ENCODE measurements at places on chromosomes 12 and 14.

DNA sequence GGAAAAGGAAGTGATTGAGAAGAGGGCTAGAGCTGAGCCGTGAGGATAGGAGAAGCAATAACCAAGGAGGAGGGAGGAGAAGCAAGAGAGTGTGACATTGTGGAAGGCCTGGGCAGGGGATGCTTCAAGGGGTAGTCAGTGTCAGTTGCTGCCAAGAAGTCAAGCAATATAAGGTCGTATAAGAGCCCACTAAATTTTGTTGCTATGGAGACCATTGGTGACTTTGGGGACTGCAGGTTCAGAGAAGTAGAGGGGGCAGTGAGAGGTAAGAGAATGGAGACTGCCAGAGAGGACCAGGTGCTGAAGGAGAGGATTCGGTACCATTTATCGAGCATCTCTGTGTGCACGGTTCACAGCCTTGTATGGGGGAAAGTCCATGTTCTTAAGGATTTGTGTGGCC lies 3.1 kb upstream of the ATXN3 start:
- peaks cover 38% of the 10 kb centered on the region for H3K4me1 ChIP-seq
- H3K4me3 ChIP-seq = no peak overlapping the region
- no peak overlapping the region for H3K27ac ChIP-seq

GRCh38 chr14:94649543-94650443 lies 37.6 kb downstream of the SERPINA3 start:
- DNase-seq = no peak
- peaks cover 46% of the 10 kb centered on the region for H3K4me1 ChIP-seq
- no peak overlapping the region for H3K27ac ChIP-seq
- H3K4me3 ChIP-seq = no peak overlapping the region
- H3K36me3 ChIP-seq = no peaks in the 10 kb centered on the region
- H3K27me3 ChIP-seq = peaks cover 2% of the 10 kb centered on the region

DNA sequence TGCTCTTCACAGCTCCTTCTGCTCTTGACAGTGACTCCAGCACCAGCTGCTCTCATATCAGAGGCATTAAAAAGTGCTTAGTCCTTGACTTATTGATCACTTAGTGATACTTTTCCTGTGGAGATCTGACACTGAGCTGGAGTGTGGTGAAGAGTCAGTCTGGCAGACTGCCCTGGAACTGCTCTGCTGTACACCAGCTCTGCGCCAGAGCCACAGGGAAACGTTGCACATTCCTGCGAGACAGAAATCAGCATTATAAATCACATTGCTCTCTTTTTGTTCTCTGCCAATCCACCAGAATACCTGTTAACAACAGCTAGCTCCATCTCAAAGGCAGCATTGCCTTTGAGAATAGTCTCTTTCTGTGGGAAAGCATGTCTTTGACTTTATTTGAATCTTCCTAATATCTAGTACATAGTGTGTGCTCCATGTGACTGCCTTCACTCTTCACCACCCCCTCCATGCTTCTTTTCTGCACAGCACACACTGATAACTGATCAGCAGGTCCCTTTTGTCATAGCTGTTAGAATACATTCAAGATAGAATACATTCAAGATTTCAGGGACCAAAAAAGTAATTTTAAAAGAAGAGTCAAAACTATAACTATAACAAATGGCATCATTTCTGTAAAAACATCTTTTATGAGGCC lies 48.2 kb upstream of the VSX2 start:
- no peaks in the 10 kb centered on the region for H3K27me3 ChIP-seq
- no peaks in the 10 kb centered on the region for H3K4me1 ChIP-seq

DNA sequence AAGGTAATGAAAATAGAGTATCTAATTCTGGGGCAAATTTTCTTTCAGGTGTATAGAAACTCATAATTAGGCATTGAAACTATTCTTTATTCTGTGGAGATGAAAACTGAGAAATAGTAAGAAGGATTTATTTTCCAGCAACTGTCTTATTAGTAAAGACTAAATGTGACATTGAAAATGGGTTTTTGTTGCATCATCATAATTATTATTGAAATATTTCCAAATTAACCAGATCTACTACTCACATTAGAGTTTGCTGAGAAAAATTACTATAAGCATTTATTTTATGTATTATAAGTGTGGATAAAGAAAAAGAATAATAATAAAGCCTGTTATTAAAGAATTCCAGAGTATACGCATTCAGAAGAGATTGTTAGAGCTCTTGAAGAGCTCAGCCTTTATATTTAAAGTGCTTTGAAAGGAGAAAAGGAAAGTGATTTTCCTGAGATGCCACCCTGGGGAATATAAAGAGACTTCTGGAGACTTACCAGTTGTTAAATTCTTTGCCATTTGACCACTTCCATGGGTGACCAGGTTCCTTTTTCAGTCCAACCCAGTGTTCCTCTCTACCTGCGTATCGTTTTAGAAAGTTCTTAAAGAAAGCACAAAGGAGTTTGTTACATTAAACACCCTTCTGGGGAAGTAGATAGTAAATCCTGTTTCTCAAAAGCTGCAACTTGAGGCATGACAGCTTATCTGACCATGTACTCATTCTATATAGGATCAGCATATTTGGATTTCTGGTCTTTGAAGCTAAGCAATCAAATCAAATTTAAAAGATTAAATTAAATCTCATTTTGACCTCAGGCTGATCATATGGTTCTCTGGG lies 6.4 kb downstream of the CD69 start:
- H3K4me1 ChIP-seq = no peaks in the 10 kb centered on the region
- no peak overlapping the region for H3K27ac ChIP-seq
- DNase-seq = no peak
- H3K27me3 ChIP-seq = peaks cover 3% of the 10 kb centered on the region
- H3K36me3 ChIP-seq = no peaks in the 10 kb centered on the region

- H3K27me3 ChIP-seq = no peaks in the 10 kb centered on the region
- no peak for DNase-seq
- peaks cover 2% of the 10 kb centered on the region for H3K36me3 ChIP-seq
- H3K4me3 ChIP-seq = no peak overlapping the region
- H3K4me1 ChIP-seq = peaks cover 10% of the 10 kb centered on the region
These were observed 88.0 kb downstream of the PCNX1 start for GRCh38 chr14:70995211-70995610.

DNA sequence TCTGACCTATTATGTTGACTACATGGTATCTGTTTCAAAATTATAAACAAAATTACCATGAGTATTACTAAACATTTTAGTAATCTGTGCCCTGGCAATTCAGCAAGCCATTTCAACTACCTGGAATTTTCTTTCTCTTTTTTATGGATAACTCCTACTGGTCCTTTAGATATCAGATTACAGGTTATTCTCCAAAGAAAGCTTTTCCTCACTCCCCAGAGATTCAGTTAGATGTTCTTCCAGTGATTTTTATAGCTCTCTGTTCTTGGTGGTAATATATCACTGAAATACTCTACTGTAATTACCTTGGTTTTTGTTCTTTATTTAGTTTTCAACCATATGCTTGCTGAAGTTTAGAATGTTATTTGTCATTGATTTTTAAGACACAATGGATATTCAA lies 930.2 kb upstream of the FOXG1 start:
- no peaks in the 10 kb centered on the region for H3K36me3 ChIP-seq
- H3K4me1 ChIP-seq = no peaks in the 10 kb centered on the region
- DNase-seq = no peak

GRCh38 chr14:101586531-101587430 lies 25.5 kb downstream of the DIO3 start:
- H3K4me3 ChIP-seq = no peak overlapping the region
- peaks cover 19% of the 10 kb centered on the region for H3K27me3 ChIP-seq
- H3K27ac ChIP-seq = no peak overlapping the region
- no peak for DNase-seq
- no peaks in the 10 kb centered on the region for H3K36me3 ChIP-seq

DNA sequence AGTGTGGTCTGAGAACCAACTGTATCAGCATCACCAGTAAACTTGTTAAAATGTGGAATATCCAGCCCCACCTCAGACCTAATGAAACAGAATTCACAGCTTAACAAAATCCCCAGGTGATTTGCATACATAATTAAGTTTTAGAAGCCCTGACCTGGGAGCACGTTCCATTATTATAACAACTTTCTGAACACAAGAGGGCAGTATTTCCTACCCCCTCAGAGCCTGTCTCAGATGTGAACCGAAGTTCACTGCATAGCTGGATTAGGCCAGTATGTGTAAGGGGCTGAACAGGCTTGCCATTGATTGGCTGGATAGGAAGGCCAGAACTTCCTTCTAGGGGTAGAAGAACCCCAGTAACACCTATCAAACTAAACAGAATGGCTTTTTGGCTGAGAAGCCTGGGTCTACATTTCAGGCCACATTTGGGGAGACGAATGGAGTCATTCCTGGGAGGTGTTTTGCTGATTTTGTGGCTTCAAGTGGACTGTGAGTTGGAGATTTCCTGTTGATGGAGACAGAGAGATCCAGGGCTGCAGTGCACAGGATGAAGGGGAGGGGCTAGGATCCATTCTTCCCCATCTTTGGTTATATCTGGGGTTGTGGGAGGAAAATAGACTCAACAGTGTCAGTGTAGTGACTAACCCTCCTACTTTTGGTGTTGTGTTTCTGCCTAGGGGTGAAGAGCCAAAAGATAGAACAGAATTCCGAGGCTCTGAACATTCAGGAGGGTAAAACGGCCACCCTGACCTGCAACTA lies 94.7 kb upstream of the OR4E1 start:
- no peak overlapping the region for H3K4me3 ChIP-seq
- no peak overlapping the region for H3K27ac ChIP-seq
- 0 out of 2 replicates have a peak, but pooled peaks cover 4% of the 10 kb centered on the region for H3K4me1 ChIP-seq
- no peaks in the 10 kb centered on the region for H3K36me3 ChIP-seq
- no peaks in the 10 kb centered on the region for H3K27me3 ChIP-seq

- no peaks in the 10 kb centered on the region for H3K36me3 ChIP-seq
- H3K4me3 ChIP-seq = no peak overlapping the region
- no peak overlapping the region for H3K27ac ChIP-seq
- DNase-seq = no peak
- no peaks in the 10 kb centered on the region for H3K4me1 ChIP-seq
- no peaks in the 10 kb centered on the region for H3K27me3 ChIP-seq
These were observed 203.4 kb upstream of the PELI2 start for GRCh38 chr14:55914771-55915170.

DNA sequence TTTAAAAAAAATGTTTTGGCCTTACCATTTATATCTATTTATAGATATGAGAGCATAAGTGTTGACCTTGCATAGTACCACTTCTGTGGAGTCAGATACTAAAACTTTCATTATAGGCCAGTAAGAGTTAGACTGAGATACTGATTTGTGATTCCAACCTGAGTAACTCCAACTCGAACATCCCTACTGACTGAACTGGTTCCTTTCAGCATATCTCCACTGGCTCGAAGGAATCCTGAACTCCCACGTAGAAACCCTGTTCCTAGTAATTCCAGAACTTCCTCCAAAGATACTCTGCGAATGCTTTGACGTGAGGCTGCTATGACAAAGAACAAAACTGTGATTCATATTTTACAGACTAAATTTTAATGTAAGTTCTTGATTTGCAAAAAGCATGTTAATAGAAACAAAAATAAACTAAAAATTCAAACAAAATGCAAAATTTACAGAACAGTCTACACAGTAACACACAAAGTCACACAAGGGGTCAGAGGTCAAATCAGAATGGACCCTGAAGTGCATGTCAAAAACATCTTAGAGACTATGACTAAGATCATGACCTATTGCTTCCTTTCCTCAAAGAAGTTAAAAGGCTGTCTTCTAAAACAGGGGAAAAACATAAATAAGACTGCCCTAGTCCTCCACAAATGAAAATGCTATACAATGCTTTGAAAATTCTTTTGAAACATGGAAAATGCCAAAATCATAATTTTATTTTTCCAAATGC lies 31.5 kb downstream of the HEATR5A start:
- H3K4me1 ChIP-seq = no peaks in the 10 kb centered on the region
- no peak overlapping the region for H3K27ac ChIP-seq
- no peaks in the 10 kb centered on the region for H3K27me3 ChIP-seq
- H3K36me3 ChIP-seq = peaks cover 7% of the 10 kb centered on the region

DNA sequence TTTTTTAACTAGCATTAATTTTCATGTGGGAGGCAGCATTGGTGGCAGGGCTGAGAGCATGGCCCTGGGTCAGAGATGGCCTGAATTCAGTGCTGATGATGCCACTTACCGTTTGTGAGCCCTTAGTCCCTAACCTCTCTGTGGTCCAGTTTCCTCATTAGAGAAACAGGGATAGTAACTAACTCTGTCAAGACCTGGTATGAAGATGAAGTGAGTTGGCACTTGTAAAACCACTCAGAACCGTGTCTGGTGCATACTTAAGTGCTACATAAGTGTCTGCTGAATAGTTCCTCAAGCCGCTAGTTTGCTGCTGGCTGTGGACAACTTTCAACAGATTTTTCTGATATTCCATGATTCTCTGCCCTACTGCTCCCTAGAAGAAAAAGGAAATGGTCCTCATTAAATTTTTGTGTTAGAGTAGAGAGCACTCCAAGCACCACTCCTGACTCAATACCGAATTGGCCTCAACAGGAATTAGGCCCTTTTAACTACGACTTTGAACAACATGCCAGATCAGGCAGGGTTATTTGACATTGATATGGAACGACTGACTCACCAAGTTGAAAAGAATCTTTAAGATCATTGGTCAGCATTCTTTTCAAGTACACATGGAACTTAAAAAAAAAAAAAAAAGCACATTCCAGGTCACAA lies 250.2 kb downstream of the ANO2 start:
- no peak overlapping the region for H3K27ac ChIP-seq
- H3K36me3 ChIP-seq = no peaks in the 10 kb centered on the region
- no peak for DNase-seq

DNA sequence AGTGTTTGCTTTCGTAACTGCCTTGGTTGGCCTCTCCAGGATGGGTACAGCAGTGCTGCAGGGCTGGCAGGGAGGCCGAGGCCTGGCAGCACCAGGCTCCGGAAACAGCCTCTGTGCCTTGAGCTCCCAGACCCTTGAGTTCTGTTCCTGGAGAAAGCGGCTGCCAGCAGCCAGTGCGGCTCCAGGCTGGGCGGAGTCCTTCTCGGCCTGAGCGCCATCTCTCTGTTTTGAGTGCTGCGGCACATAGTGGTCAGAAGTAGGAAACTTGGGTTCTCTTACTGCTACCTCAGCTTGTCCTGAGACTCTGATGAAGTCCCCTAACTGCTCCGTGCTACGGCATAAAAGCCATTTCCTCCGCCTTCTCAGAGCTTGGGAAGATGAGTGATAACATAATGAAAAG lies 65.9 kb downstream of the KCNA1 start:
- H3K4me1 ChIP-seq = no peaks in the 10 kb centered on the region
- DNase-seq = no peak
- no peak overlapping the region for H3K4me3 ChIP-seq
- peaks cover 9% of the 10 kb centered on the region for H3K27me3 ChIP-seq
